ENCODE measurements at places on chromosomes 7 and 10. TPM values are rescaled to one million over a fixed set of nuclear protein-coding genes. Genes with fewer than 3 reads are reported as not detected.

GPR37 gene
- 1.4 TPM for total RNA-seq

PON3 gene
- total RNA-seq = 1.7 TPM

ATRNL1 gene
- total RNA-seq = 8.3 TPM

- DNase-seq = no peak
Measured at GRCh38 chr7:127252377-127252713, 396 bp downstream of the GRM8 start.

DNA sequence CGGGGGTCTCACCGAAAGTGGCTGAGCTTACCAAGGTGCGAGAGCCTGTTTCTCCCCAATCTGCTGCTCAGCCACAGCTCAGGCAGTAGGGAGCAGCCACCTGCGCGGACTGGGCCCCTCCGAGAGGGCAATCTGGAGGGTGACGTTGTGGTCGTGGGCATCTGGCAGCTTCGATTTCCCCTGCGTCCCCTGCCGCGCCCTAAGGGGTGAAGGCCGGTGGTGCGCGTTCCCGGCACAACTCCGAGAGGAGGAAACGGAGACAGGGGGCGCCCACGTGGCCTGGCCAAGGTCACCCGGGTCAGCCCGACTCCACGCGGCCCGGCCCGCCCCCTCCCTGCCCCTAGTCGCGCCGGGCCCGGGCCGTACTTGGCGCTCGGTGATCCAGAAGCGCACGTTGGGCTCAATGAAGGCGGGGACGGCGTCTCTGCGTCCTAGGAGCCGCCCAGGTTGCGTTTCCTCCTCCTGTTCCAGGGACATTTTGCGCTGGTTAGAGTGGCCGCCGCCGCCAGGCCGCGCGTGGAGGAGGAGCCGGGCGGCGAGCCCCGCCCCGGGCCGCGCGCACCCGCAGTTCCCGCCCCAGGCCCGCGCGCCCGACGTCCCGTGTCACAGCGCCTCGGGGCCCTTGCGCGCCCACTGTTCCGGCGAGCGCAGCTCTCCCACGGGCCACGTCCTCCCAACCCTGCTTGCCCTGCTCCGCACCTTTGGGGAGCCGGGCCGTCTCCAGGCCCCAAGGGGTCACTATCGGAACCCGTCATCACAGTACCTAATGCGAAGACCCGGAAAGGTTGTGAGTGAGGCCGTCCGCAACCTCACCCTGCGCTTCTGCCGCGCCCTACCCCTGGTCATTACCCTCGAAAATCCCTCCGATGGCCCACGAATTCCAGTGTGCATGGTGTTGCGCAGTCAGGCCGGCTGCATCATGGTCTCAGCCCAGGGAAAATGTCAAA lies at the start of gene SFXN4:
Gene SFXN4, minus strand, starts transcription at position 544 of the 947 bp plus-strand sequence. Its CDS starts 67 bp downstream, at position 477.
- peak; percentile 89 for DNase-seq

DNA sequence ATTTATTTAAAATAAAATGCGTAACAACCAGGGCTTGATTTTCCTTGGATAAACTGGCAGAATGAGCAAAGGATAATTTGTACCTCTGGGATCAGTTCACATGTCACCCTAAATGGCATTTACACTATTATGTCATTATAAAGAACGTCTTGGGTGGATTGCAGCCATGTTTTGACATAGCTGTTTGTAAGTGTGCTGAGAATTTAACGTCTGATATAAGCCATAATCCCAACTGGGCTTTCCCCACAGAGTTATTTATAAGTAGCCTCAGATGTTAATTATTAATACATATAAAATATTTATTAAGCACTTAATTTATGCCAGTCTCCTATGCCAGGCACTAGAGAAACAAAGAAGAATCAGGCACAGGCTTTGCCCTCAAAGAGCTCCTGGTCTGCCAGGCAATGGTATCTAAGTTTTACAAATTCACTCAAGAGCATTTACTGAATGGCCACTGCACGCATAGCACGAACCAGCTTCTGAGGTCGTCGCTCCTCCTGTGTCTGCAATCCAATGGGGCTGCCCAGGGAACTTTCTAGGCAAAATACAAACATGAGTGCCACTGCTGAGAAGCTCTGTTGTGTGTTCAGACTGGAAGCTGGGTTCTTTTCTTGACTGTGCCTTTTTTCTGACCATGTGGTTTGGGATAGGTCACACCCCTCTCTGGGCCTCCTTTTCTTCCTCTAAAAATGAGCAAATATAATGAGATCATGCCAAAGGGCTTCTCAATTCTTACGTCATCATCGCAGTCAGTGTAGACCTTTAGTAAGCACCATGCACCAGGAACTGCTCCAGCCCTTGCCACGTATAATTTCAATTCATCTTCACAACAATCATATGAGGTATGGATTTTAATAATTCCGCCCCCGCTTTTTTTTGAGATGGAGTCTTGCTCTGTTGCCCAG lies 11.3 kb upstream of the CTBP2 start:
- no peak for DNase-seq

- DNase-seq = no peak
Measured at GRCh38 chr10:57663401-57663800, 604.3 kb downstream of the IPMK start.

DNA sequence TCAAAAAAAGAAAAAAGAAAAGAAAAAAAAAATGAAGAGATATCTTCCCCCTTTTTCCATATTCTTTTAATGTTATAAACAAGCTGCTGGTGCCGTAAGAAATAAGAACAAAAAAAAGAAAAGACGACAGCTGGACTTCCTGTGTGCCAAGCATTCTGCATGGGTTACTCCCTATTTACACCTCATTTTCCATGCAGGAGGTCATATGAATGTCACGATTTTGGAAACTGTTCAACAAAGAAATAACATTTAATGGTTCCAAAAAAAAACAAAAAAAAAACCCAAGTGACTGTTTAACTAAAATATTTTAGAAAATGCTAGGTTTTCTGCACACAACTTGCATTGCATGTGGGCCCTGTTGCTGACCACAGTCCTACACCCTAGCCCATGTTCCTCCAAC lies 159.3 kb downstream of the TNS3 start:
- DNase-seq = no peak

GRCh38 chr7:91940171-91940570 lies 491 bp upstream of the AKAP9 start:
- no peak for DNase-seq

DNA sequence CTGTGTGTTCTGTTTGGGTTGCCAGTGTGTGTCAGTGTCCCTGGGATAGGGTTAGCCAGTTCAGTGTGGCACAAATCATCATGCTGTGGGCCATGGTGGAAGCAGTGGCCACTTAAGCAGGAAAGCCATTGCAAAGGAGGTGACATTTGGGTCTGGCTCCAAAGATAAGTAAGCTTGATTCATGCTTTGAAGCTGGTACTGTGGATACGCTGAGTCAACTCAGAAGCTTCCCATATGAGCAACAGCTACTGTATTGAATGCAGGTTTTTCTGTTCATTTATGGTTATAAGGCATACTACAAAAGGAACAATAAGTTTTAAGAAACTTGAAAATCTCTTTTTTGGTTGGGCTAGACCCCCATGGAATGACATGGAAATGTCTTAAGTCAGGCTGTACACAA lies 143.1 kb downstream of the BMPER start:
- no peak for DNase-seq

All from sigmoid colon (tissue), 7 donors.